Neural progenitor cell (in vitro differentiated cells): ENCODE measurements at places on chromosomes 2 and 18.

DNA sequence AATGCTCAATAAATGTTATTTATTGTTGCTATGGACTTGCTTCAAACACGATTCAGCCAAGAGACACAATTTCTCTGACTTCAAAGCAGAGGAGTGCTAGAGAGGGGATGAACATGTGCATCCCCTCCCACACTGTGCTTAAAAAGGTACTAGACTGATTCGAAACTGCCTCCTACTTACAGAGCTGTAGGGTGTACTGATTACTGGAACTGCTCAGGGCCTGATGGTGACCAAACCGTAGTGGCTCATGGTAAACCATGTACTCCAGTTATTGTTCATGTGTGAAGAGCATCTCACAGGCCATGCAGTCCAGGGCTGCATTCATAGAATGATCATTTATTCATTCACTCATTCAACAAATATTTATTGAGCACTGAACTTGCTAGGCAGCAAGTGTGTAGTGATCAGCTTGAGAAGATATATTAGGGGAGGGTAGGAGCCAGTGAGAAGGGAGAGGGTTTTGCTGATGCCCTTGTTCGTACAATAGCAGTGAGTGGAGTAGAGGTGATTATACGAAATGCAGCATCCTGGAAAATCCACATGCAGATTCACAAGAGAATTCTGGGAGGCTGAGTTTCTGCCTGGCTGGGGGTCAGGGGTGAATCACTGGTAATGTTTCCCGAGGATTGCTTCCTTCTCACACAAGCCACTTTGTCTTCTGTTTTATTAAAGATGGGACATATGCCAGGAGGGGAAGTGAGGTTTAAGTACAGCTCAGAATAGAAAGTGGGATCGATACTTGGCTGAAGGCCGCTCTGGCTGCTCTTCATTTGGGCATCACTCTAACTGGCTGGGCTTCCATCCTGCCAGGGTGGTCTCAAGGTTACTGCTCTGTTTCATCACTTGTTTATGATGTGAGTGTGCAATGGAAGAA lies 245.4 kb downstream of the RAD51AP2 start:
- DNase-seq = no peak

- DNase-seq = no peak
Observed at GRCh38 chr2:39658371-39658770, 7.3 kb upstream of the TMEM178A start.

DNA sequence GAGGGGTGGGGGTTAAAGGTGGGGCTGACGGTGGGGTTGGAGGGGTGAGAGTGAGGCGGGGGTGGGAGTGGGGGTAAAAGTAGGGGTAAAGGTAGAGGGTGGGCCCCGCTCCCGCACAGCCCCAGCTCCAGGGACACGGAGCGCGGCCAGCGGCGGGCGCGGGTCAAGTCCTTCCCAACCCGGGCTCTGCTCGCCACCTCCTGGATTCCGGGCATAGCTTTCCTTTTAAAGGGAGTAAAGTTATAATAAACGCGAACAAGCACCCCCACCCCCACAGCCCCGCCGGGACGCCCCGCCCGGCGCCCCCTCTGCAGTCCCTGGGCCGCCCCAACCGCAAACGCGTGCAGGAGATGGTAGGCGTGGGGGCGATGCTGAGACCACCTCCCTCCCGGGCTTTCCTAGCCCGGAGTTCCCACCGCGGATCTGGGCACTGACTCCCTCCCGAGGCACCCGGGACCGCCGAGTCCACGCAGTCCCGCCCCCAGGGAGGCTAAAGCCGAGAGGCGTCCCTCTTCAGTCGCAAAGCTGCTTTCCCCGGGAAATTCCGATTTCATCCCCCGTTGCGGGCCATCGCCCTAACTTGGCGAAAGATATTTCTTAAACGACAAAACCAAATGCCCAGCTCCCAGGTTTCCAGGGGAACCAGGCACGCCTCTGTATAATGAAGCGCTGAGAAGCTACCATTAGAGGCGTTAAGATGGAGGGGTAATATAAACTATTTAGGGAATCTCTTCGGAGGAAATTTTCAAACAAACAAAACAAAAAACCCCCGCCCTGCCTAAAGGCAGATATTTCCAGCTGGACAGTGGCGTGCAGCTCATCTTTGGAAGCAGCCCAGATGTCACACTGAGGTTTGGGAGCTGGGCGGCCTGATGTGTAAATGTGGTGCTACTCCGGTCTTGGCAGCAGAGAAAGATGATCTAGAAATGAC lies at the start of gene LIMS2:
Gene LIMS2 (minus strand): TSS at position 200 of the 931 bp plus-strand sequence. CDS start 506 bp downstream, outside the sequence.
- DNase-seq = peak; percentile 70

- no peak for DNase-seq
Observed at GRCh38 chr2:240620149-240620731, 5.0 kb upstream of the GPR35 start.
